ENCODE measurements at places on chromosomes 5 and 9.

DNA sequence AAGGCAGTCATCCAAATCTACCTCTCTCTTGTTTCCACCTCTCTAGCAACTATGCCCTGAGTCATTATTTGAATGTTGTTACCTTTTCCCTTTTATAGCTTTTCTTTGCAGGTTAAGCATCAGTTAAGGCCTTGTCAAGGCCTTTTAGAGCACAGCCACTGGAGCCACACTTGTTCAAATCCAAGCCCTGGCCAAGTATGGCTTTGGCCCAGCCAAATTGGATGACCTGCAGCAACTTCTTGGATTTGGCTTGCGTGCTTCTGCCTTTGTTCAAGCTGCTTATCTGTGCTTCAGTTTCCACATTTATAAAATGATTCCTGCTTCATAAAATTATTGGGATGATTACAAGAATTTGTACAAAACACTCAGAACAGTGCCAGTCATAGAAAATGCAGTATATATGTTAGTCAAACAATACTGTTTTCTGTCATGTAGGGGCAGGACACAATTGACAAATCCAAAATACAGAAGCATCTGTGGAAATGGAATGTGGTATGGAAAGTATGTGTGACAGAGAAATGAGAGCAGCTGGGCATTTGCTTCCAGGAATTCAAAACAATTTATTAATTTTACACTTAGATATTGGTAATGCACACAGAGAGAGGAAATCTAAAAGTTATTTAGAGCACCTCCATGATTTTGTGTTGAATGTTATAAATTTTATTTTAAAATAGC lies 17.9 kb upstream of the RLN1 start:
- DNase-seq: no peak

DNA sequence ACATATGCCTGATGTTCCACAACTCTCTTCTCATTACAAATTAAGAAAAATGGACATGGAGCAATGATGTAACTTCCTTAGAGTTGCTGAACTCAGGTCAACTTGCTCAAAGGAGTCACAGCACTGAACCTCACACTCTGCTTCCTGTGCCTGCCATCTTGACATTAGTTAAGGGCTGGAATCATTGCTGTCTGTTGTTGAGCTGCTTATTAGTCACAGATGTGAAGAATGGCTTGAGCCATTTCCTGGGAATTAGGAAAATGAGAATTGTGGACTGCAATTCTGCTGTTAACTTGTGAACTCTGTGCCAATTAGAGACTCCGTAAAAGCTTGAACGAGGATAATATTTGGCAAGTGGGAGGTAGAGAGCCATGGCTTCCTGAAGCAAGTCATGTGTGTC lies 212.0 kb downstream of the ADAMTS12 start:
- DNase-seq: no peak

DNA sequence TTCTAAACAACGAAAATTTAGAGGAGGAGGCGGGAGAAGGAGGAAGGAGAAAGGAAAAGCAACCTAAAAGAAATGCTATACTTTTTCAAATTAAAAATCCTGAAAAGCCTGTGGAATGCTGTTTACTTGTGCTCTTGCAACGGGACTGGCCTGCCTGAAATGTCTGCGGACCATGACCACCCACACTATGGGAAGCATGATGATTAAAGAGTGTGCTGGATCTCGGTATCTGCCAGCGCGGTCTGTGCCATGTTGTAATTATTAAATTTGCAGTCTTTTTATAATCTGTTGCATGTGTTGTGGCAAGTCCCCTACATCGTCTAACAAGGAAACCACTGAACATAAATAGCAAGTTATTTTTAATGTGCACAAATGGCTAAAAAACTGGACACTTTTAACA lies 111.4 kb downstream of the FANCC start:
- no peak for DNase-seq

DNA sequence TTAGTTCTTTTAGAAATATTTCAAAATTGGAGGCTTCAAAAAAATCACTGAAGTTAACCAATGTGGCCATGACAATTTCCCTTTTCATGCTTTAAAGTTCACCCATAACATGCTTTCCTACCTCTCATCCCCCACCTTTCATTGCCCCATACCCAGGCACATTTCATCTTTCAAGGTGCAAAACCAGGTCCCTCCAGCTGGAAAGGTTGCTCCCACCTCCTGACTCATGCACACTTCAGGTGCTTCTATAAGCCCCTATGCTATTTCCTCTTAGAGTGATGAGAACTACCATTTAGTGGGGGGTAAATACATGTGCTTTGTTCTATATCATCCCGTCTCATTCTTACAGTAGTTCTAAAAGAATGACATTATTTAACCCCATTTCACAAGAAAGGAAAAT lies 15.4 kb downstream of the FYB1 start:
- no peak for DNase-seq

DNA sequence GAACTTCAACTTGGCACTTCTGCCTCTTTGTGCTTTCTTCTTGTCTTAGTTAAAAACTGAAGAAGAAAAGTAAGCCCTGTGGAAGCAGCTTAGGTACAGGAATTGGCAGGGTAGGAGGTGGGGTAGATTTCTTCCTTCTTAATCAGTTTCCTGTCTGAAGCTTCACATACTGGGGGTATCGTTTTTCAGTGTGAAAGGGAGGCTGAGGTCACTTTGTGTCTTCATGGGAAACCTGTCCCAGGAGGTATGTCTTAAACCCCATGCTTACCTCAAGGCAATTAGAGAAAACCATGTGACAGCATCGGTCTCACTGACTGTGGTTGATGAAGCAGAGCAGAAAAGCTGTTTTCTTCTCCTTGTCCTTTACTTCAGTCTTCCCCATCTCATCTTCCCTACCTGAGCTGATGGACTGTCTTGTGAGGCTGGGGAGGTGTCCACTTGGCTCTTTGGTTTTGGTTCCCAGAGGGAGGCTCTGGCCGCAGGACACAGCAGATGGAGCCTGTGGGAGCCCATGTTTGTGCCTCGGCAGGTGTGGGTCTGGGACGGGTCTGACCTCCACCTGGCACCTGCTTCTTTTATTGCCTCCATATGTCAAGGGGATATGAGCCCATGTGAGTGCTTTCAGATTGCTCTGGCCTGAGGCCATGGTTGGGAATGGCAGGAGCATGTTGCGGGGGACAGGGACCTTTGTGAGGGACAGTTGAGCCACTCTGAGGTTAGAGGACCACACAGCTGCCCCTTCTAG lies 47.0 kb downstream of the SH3GL2 start:
- no peak for DNase-seq

DNA sequence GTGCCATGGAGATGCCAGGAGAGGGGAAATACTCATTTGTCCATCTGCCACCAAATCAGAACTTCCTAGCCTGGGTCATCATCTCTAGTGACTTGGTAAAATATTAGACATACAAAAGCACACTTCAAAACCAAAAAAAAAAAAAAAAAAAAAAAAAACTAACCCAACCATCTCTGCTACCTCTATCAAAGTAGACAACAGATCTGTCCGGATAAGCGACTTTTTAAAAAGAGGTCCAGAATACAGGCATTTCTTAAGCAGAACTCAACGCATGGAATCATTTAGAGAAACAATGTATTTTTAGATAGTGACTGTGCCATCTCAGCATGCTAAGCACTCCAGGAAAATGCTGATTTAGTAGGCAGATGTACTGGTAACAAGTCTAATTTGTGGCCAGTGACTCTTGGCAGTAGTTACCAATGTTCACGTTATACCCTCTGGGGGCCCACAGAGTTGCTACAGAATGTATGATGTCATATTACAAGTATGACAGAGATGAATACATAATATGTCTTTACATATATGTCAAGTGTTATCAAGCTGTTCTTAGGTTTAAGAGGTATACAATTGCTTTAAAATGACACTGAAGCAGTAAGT lies 107.8 kb downstream of the SMIM23 start:
- DNase-seq: no peak

DNA sequence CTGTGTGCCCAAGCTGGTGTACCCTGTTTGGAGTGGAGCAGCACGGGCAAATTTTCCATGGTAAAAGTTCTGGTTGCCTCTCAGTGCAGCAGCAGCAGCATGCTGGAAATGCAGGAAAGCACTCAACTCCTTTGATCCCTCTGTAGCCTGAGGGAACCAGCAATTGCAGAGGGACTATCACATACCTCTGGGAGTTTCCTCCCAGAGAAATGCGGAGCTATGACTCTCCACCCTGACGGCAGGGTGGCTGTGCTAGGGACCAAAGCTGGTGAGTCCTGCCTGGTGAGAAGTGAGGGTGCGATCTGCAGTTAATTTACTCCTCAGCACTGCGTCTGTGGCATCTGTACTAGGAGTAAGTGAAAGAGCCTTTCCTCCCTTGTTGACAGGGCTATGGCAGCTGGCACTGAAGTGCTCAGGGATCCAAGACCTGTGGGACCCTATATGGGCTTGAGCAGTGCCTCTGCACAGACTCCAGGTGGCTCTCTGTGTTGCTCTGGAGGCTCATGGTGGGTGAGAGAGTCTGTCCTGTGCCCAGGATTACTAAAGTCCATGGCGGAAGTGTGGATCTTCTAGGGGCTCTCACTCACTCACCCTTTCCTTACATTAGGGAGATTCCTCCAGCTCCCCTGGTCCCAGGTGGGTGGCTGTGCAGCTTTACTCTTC lies 601.2 kb upstream of the TYRP1 start:
- DNase-seq: no peak
